ENCODE measurements at places on chromosomes 5 and 9.

DNA sequence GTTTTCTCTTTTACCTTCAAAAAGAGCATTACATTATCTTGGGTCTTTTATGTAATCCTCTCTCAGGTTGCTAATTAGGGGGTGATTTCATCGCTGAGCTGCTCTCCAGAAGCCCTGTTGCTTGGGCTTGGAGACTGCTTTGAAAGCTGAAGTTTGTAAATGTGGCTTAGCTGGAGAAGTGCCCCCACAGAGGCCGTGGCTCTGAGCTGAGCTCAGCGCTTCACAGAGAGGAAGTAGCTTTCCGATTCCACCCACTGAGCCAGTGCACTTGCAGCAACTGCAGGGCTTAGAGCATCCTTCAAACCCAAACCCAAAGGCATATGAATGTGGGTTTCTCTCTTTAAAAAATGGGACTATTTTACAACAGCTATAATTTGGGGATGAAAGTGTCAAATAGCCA, 13.7 kb upstream of the NXNL2 start:
- no peak for DNase-seq

GRCh38 chr5:31236339-31236738, 42.9 kb downstream of the CDH6 start:
- DNase-seq, result no peak

- DNase-seq, result peak; percentile 52
These were observed 1.0 kb downstream of the STARD4 start for GRCh38 chr5:111511174-111511830.

- peak; percentile 89 for DNase-seq
These were observed 48.6 kb upstream of the TLE1 start for GRCh38 chr9:81737871-81738507.

GRCh38 chr5:58544926-58545325, 37.9 kb upstream of the RAB3C start:
- no peak for DNase-seq

DNA sequence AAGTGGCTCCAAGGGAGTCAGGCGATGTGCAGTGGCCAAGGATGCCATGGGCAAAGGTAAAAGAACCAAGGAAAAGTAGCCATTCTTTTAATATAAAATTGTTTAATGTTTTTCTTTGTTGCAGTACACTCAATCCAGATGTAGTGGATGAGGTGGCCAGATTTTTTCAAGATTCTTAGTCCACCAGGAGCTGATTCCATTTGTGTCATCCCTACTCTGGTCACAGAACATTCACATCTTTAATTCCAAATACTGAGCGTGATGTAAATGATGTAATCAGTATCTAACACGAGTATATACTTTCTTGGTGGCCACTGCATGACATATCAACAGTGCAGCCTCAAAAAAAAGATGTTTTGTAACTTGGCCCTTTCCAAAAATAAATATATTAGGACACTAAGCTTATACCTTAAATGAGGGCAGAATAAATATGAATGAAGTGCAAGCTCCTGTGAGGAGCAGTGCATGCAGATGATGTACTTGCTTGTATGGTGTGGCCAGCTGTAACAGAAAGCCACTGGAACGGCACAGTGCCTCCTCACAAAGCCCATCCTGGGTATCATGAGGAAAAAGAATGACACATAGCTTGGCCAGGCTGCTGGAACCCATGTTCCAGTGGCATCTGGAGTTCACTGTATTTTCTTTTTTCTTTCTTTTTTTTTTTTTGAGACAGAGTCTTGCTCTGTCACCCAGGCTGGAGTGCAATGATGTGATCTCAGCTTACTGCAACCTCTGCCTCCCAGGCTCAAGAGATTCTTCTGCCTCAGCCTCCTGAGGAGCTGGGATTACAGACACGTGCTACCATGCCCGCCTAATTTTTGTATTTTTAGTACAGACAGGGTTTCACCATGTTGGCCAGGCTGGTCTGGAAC, 6.5 kb upstream of the SPATA24 start:
- no peak for DNase-seq

DNA sequence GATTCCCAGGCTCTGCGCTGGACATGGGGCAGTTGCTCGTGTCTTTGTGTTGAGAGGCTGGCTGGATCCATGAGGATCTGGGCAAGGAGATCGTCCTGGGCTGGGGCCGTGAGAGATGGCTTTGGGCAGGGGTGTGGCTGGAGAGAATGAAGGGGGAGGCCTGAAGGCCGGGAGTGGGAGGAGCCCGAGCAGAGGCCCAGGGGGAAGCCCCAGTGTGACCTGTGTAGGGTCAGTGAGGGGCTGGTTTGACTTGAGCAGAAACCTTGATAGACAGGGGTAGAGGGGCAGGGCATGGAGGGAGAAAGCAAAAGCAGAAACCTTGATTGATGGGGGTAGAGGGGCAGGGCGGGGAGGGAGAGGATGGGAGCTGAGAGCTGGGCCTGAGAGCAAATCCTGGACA, 54.4 kb upstream of the ASS1 start:
- no peak for DNase-seq

- DNase-seq, result no peak
These were observed 339.9 kb downstream of the ASTN2 start for GRCh38 chr9:117074784-117075520.

GRCh38 chr9:106321394-106322180, 541.4 kb upstream of the ZNF462 start:
- DNase-seq, result no peak

DNA sequence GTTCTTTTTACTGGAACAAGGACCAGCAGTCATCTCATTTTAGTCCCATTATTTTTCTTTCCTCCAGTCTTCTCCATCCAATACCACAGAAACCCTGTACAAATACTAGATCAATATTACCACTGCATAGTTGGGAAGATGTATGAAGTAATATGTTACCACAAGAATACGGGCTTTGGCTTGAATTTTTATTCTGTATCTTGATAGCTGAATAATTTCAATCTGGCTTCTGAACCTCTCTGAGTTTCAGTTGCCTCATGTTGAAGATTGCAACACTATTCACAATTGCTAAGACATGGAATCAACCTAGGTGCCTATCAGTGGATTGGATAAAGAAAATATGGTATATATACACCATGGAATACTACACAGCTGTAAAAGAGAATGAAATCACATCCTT, 82.9 kb downstream of the SGCD start:
- DNase-seq, result peak; percentile 25

DNA sequence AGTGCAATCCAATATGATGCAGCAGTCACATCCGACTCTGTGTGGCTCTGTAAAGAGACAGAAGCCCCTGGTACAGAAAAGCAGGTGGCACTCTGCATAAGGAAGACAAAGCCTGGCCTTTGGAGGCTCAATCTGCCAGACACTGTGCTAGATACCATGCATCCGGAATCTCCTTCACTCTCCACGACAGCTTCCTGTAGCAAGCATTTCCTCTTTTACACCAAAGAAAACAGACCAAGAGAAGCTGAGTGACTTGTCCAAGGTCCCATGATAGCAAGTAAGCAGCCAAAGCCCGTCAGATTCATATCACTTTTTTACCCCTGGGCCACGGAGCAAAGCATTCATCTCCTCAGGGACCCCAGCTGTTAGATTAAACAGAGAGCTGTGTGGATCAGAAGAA, 64.2 kb upstream of the SMIM23 start:
- DNase-seq, result no peak

DNA sequence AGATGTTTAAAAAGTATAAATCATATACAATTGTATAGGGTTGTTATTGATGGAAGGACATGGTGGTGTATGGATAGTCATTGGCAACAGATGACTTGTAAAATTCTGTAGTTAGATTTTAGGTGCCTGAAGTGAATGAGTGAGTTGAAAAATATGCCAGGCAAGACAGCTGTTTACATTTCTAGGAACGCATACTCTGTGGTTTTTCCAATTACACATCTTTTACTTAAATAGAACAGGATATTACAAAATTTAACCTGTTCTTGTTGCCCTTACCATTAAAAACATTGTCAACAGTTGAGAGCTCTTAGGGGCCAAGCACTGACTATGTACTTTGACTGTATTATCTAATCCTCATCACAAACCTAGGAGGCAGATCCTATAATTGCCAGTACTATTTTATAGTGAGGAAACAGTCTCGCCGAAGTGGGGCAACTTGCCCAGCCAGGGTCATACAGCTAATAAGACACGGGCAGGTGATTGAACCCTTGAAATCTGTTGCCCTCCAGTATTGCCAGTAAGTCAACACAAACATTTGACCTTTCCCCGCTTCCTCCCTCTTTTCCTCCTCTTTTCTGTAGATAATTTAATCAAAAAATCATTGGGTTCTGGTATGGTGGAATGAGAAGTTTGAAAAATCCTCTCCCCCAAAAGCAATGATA, 88.6 kb downstream of the MACROH2A1 start:
- DNase-seq, result peak; percentile 31

DNA sequence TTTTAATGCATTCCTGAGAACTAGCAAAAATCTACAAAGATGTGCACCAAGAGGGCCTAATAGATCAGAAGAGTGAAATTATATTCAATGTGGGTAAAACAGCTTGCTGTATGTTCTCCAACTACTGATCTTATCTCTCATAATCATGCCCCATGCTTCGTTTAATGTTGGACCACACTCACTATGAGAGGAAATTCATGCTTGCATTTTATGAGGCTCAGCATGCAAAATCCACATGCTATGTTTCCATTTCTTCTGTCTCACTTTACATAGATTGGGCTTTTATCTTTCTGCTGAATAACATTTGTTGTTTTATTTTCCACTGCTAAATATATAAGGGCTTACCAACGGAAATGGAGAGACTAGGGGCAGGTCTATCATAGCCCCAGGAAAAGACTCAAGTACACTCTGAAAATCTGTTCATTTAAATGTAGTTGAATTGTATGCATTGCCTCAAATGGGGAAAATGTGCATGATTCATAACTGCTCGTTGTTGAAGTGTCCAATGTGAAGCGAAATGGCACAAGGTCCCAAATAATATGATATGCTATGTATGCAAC, 474.2 kb downstream of the EFNA5 start:
- no peak for DNase-seq

- no peak for DNase-seq
These were observed 16.6 kb downstream of the TUT7 start for GRCh38 chr9:86337469-86338108.

GRCh38 chr5:150172556-150172955, 6.0 kb downstream of the CDX1 start:
- no peak for DNase-seq

DNA sequence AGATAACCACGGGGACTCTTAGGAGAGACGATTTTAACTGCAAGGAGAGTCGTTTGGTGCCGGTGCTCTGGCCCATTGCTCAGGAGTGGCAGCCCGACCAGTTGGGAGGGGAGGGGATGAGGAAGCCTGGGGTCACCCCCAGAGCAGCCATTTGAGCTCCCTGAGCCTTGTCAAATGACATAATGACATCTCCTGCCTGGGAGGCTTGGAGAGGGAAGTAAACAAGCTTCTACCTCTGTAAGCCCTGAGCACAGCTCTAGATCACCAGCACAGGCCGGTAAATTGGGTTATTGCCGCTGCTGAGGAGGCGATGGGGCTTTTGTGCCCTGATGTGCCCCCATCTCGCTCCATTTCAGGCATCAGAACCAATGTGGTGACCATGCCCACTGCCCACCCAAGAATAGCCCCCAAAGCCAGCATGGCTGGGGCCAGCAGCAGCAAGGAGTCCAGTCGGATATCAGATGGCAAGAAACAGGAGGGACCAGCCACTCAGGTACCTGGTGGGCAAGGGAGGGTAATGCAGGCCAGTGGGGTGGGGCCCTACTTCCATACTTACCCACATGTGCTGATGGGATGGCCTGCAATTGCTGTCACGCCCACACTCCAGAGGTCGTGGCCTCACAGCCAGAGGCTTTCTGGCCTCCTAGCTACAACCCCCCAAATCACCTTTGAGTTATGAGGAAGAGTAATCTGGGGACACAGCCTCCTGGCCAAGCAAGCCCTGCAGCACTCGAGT, 23.0 kb downstream of the CD74 start:
- DNase-seq, result no peak

DNA sequence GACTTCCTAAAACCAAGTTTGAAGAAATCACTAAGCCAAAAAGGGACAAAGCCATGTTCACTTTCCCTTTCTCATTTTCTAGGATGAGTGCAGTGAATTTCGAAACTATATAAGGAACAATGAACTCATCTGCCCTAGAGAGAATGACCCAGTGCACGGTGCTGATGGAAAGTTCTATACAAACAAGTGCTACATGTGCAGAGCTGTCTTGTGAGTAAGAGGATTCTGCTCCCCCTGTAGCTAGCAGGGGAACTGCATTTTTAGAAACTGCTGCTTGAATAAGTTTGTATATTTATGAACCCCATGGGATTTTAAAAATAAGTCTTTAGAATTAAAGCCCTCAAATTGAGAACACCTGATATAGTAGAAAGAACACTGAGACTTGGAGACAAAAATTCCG, 42.7 kb upstream of the SPINK14 start:
- peak; percentile 8 for DNase-seq

GRCh38 chr5:150946351-150946905, 41.6 kb upstream of the ZNF300 start:
- DNase-seq, result peak; percentile 89

- no peak for DNase-seq
These were observed 1030.2 kb downstream of the EFNA5 start for GRCh38 chr5:106640511-106640910.

DNA sequence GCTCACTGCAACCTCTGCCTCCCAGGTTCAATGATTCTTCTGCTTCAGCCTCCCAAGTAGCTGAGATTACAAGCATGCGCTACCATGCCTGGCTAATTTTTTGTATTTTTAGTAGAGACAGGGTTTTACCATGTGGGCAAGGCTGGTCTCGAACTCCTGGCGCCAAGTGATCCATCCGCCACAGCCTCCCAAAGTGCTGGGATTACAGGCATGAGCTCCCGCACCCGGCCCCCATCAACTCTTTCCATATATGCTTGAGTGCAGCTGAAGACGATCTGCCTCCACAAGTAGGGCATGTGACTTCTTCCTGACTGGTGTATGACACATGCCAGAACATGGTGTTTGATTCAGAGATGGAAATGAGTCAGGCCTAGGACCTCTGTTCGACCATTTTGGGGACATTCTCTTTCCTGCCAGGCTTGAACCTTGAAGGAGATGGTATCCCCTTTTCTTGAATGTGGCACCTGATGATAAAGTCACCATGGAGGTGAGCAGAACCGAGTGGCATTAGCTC, 7.5 kb upstream of the CNOT6 start:
- no peak for DNase-seq

DNA sequence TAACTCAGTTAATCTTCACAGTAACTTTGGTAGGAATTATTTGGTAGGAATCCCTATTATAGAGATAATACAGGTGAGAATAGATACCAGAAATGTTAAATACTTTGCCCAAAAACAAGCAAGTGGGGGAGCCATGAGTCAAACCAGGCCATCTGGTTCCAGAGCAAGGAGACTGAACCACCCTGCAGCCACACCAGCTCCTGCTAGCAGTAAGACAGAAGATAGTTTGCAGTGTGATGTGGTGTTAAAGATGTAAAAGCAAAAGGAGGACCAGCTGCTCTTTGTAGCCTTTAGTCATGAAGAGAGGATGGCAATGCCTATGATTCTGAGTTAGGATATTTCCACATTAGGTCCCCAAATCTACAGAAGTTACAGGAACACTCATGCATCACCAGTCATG, 101.4 kb downstream of the PRKACG start:
- no peak for DNase-seq

- peak; percentile 99 for DNase-seq
These were observed 29.8 kb upstream of the GGTA1 start for GRCh38 chr9:121529237-121529987.

DNA sequence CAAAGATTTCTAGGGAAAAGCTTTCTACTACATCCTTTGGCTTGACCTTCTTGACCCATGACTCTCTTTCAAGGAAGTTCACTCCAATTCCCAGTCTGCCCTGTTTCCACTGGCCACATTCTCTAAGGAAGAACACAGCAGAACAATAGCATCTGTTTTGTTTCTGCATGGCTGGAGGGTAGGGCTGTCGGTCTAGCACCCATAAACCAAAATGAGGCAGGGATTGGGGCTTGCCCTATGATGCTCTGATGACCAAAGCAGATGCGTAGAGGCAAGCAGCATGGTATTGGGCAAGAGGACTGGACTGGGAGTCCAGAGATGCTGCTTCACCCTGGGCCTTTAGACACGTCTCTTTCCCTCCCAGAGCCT, 24.1 kb downstream of the GOLGA2 start:
- peak; percentile 28 for DNase-seq

Data from fibroblast of the aortic adventitia (primary cell).